ENCODE measurements at places on chromosomes 16 and 17.
A peak's percentile ranks its signal among the peaks of the same experiment; 100 is the strongest.

- no peak for DNase-seq
These were observed 186.2 kb downstream of the SLC39A11 start for GRCh38 chr17:72906306-72906705.

DNA sequence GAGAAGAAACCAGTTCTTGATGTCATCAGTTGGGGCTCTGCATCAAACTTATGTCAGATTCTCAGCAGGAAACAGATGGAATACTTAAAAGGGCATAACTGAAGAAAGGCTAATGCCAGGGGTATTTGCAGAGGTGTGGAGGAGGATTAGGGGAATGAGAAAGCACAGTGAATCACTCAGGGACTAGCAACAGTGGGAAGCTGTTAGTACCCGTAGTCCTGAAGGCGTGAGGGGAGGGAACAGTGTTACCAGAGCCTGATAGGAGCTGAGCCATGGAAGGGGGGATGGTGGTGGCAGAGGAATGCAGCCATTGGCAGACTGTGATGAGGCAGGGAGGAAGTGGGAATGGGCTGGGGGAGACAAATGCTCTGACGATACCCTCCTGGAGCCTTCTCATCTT, 162.3 kb downstream of the UTP18 start:
- DNase-seq: no peak

- DNase-seq: no peak
These were observed 35.0 kb downstream of the DHRS7B start for GRCh38 chr17:21161498-21162393.

DNA sequence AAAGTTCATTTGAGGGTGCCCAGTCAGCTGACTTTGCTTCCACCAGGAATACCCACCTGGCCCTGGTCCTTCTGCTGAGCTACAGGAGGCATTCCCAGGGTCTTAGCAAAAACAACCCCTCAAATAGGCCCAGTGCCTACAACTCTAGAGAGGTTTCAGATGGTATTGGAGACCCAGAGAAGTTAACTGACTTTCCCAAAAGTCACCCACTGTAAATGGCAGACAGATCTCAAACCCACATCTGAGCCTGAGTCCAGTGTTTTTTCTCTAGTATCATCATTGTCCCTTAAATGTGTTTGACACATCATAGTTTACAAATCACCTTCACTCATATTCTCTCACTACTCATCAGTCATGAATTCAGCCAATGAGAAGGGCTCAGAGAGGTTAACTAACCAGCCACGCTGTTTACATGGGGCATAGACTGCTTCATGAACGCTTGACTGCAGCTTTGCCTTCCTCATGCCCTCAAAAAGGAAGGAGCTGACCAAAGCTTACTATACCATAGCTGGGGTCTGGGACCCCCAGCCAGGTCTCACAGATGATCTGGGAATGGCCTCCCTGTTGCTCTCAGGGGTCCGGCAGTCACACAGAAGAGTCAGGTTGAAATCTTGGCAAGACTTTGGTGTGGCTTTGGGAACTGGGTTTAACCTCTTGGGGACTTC, 3.7 kb downstream of the PHOSPHO1 start:
- no peak for DNase-seq

- peak; percentile 8 for DNase-seq
These were observed 5.6 kb downstream of the POLG2 start for GRCh38 chr17:64491034-64491860.

GRCh38 chr16:12016291-12016947, 39.9 kb downstream of the SNX29 start:
- no peak for DNase-seq

GRCh38 chr17:7846063-7846735, 8.7 kb upstream of the TMEM88 start:
- no peak for DNase-seq

GRCh38 chr16:11575223-11575589, 11.5 kb downstream of the LITAF start:
- no peak for DNase-seq

GRCh38 chr17:46029627-46030026, 30.6 kb downstream of the STH start:
- no peak for DNase-seq

DNA sequence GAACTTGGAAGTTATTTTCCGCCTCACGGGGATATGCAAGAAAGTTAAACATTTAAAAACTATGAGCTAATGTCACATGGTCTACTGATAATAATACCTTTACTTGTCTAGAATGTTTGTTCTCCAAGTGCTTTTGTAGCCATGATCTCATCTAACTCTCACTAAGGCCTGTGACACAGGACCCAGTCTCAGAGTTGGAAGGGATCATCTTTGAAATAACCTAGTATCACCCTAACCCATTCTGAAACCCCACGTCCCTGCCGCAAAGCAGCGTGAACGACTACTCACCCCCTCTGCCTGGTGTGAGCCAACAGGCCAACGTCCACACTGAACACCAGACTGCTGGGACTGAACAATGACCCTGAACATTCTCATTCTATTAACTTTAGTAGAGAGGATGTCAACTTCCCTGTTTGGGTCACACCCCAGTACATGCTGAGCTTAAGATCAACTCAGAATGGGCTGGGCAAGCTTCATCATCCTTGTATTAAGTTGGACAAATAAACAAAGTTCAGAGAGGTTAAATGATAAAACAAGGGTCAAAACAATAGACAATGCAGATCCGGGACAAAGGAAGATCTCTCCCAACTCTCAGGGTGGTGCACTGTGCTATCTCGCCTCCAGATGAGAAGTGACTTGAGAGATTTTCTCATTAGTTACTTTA, 54.8 kb upstream of the BCAR1 start:
- DNase-seq: no peak

DNA sequence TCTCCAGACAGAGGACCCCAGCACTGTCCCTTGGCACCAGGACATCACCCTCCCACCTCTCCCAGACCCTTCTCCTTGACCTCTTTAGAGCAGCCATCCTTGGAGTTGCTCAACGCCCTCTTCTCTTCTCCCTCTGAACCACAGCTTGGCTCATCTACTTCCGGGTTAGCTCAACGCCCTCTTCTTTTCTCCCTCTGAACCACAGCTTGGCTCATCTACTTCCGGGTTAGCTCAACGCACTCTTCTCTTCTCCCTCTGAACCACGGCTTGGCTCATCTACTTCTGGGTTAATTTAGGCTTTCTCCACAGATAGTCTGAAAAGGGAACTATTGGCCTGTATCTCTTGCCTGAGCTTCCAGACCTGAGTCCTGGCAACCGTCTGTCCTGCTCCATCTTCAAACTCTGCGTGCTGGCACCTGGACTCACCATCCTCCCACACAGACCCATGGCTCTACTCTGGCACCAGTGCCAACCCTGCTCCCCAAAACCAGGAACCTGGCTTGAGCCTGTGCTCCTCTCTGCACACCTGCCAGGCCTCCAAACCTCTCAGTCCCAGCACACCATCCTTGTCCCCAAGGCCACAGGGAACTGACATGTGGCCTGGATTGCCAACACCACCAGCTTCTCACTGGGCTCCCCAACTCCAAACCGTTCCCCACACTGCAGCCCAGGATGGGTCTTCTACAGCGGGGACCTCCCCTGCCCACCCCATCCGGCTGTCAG, 25.3 kb upstream of the FAAP100 start:
- DNase-seq: no peak

DNA sequence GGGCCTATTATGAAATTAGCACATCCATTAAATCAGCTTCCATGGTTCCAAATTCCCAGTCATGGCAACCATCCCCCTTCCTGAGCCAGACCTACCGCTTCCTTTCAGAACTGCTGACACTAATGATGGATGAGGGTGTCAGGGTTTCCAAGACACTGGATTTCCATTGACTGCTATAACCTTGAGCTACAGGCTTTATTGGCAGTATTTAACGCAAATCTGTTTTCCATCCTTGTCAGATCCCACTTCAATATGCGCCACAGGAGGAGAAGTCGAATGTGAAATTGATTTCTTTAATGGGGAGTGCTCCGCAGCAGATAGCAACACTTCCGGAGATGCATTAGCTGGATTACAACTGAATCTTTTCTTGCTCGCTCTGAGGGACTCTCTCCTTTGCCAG, 197.1 kb downstream of the HS3ST4 start:
- DNase-seq: no peak

GRCh38 chr17:49968405-49969133, 421 bp upstream of the DLX4 start:
- DNase-seq: peak; percentile 20

- DNase-seq: no peak
These were observed 12.2 kb upstream of the SP2 start for GRCh38 chr17:47883589-47884426.

DNA sequence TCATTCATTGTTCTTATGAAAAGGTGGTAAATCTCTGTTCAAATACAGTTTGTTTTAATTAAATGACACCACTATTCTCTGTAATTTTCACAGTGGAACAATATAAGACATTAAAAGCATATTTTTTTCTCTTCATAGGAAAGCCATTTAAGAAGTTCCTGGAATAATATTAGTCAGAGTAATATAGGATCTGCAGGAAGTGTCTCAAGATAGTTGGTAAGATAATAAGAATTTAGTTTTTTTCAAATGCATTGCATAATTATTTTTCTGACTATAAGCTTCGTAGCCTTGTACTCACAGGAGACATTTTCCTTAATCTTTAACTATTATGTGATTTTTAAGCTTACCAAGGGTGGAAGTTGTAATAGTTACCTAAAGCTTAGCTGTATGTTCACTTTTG, 16.9 kb downstream of the STXBP4 start:
- no peak for DNase-seq

Data from stimulated activated CD4-positive, alpha-beta T cell treated with anti-CD3 and anti-CD28 coated beads, Interleukin-15, amount 100 ng/mL, for 1 hour (primary cell).